ENCODE measurements at places on chromosomes 1 and 21. TPM values are rescaled to one million over a fixed set of nuclear protein-coding genes. Genes with fewer than 3 reads are reported as not detected.

The RLF gene
- total RNA-seq = 20.9 TPM

The FBXO44 gene
- total RNA-seq = 19.3 TPM

- no peak for DNase-seq
These were observed 457.3 kb upstream of the VAMP3 start for GRCh38 chr1:7313826-7314225.

The LCE2C gene
- total RNA-seq = not detected

The LRRC38 gene
- total RNA-seq = not detected

- no peak for DNase-seq
These were observed 52.1 kb downstream of the KCNAB2 start for GRCh38 chr1:6097824-6098223.

DNA sequence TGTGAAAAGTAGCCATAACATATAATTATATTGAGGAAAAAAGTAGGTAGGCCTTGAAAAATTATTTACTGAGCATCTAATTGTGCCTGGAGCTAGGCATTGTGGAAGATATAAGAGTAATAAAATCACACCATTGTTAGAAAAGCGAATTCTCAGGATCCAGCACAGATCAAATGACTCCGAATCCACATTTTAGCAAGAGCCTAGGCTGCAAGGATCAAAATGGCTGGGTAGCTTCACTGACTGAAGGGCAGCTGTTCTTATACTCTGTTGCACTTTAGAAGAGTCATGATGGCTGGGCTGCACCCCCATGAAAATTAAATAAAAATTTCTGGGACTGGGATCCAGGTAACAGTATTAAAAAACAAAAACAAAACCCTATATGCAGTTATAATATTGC lies 67.6 kb upstream of the HMCN1 start:
- DNase-seq = no peak
